SK-MEL-5 (cell line): ENCODE measurements at places on chromosomes 7 and 10. TPM values are rescaled to one million over a fixed set of nuclear protein-coding genes. Genes with fewer than 3 reads are reported as not detected.
A peak's percentile ranks its signal among the peaks of the same experiment; 100 is the strongest.

GRCh38 chr7:111756687-111757178 is 194.4 kb upstream of the IMMP2L start:
- DNase-seq = peak; percentile 54

GRCh38 chr7:47991741-47992311 is 12.4 kb upstream of the HUS1 start:
- DNase-seq = peak; percentile 97

Gene IGF2BP3
- total RNA-seq = 69.0 and 85.6 TPM in 2 replicates

Gene GRM8
- not detected in 2 replicates for total RNA-seq

- peak; percentile 35 for DNase-seq
Observed at GRCh38 chr7:118152149-118152548, 31.8 kb upstream of the LSM8 start.

DNA sequence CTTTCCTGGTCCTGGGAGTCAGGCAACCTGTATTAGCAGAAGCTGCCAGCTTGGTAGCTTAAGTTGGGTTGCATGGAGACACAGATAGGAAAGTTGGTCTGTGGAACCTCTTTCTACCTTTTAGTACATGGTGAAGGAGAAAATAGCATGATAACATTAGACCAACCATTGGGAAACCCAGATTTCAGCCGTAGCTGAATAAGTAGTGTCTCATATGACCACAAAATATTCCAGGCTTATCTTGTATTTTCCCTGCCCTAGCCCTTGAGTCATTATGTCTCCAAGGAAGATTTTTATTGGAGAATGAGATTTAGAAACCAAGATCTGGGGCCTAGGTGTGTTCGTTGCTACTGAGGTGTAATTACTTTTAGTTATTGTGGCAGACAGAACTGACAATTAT is 67.2 kb downstream of the CCSER2 start:
- DNase-seq = no peak

Gene NCAPG2
- total RNA-seq = 27.5 and 28.6 TPM in 2 replicates

Gene GLI3
- 1.4 and 2.7 TPM in 2 replicates for total RNA-seq

DNA sequence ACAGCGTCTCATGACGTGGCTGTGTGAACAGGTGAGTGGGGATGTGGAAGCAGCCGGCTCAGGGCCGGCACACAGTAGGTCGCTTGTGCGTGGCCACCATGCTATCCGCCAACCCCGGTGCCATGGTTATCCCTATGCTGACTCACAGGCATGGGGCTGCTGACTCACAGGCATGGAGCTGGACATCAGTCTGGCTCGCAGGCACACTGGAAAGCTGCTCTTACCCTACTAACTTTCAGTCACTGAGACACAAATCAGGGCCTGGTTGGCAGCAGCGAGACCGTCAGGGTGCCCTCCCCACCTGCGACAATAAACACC is 341.9 kb downstream of the PTPRN2 start:
- DNase-seq = no peak

- no peak for DNase-seq
Observed at GRCh38 chr7:91569728-91570457, 305.7 kb downstream of the FZD1 start.

Gene CPA2
- total RNA-seq = not detected in 2 replicates

- peak; percentile 6 for DNase-seq
Observed at GRCh38 chr10:77006836-77007511, 630.6 kb downstream of the KCNMA1 start.

- DNase-seq = peak; percentile 80
Observed at GRCh38 chr10:11164803-11165590, 147.3 kb downstream of the CELF2 start.

Gene MXI1
- total RNA-seq = 52.9 and 53.9 TPM in 2 replicates

GRCh38 chr10:124708922-124709520 is 35.2 kb downstream of the FAM53B start:
- no peak for DNase-seq

Gene LEP
- not detected in 2 replicates for total RNA-seq

DNA sequence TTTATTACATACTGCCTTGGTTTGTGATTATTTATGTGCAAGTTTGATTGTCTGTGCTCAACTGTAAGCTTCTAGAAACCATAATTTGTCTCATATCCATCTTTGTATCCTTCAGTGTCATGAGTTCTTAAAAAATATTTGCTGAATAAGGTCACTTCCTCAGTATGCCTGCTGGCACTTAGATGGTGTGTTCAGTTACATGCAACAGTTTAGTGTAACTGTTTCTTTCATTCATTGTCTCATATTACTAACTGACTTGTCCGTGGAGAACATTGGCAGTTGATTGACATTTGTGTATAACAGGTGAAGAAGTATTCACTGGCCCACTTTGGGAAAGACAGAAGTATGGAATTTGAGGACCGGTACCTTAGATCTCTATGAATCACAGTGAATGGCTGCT is 236.9 kb downstream of the PRKG1 start:
- DNase-seq = no peak
